ENCODE measurements at places on chromosomes 16 and 17.

DNA sequence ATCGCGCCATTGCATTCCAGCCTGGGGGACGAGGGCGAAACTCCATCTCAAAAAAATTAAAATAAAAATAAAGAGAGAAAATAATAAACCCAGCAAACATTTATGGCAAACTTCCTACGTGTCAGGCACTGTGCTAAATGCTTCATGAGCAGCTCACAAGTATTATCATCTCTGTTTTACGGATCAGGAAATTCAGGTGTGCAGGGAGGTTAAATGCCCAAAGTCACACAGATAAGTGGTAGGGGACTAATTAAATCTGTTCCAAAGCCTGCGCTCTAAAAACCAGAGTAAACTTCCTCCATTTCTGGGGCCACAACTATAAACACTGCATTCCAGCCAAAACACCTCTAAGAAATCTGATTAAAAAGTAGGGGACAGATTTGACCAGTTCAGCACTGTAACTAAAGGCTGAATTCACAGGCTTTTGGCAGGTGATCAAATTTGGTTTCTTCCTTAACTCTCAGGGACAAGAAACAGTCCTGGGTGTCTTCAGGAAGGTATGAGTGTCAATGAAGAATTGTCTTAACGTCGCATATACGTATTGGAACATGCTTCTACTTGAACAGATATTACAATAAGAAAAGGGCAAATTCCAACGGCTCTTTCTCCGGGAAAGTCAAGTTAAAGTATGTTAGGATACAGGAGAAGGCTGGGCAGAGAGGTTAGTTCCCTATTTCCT is 996 bp downstream of the STRADA start:
- DNase-seq: no peak

DNA sequence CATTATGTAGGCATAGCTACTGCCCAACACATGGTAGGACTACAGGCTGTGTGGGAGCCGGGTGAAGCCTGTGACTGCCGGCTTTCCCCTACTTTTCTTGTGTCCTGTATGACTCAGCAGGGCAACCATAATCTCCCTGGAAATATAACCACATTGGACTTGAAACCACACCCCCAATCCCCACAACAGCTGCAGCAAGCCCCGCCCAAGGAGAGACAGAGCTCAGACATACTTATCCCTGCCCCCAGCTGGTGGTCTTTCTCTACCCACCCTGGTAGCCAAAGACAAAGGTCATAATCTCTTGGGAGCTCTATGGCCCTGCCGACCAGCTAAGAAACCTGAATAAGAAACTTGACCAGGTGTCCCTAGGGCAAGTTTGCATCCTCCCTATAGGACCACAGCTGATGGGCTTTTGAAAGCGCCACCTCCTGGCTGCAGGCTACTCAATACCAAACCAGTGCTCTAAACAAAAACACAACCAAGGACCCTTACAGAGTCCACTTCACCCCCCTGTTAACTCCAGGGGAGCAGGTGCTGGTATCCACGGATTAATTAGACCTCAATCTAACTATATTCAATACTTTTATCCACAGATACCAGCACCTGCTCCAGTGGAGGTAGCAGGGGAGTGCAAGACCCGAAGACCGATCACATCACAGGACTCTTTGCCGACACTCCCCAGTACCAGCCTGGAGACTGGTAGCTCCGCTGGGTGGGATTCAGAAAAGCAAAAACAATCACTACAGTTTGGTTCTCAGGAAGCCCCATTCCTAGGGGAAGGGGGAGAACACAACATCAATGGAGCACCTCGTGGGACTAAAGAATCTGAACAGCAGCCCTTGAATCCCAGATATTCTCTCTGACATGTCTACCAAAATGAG is 91.2 kb downstream of the IRX5 start:
- DNase-seq: no peak

- DNase-seq: peak; percentile 52
Measured at GRCh38 chr16:10981697-10982216, 37.4 kb downstream of the CLEC16A start.

GRCh38 chr17:58513965-58514769 is at the start of gene MTMR4:
Gene MTMR4, minus strand, starts transcription at chr17:58514638. Its CDS starts 231 bp downstream, at chr17:58514407.
- DNase-seq: peak; percentile 80

GRCh38 chr17:41773731-41774193 is 12.7 kb downstream of the JUP start:
- DNase-seq: no peak

- DNase-seq: no peak
Measured at GRCh38 chr17:44758414-44759085, at the start of gene ADAM11. Gene ADAM11, plus strand, starts transcription at chr17:44758988. Its CDS starts 212 bp downstream, at chr17:44759200.

GRCh38 chr16:14097182-14097959 is 26.3 kb downstream of the MRTFB start:
- DNase-seq: no peak

DNA sequence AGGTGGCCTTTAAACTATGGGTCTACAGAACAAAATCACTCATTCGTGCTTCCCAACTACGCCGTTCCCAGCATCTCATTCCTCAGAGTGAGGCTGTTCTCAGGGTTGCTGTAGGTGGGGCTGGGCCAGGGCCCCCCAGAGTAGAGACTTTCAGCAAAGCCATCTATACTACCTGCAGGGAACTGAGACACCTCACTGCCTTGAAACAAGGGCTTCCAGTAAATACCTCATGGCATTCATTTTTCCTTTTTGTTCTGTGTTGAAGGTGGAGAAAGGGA is 4.2 kb upstream of the SDK2 start:
- no peak for DNase-seq

DNA sequence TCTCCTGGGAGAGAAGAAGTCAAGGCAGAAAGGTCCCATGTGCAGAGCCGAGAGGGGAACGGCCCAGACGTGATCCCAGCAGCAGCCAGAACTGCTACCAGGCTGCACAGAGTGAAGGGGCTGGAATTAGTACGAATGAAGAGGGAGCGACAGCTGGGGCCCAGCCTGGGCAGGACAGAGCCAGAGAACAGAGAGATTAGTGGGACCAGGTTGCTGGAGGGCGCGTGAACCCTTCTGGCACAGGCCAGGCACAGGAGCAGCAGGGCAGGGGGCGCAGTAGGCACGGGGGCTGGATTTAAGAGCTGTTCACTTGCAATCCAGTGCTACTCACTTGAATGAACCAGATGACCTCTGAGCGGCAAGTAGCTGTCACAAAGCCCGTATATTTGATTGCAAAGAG is 66.9 kb downstream of the PLXDC1 start:
- DNase-seq: no peak
